NK-92 treated with Interleukin-12 subunit alpha and Interleukin-12 subunit beta, amount 100 ng/mL, for 24 hours (cell line): ENCODE measurements at places on chromosomes 1 and 21.

GRCh38 chr1:22786101-22786500 is 75.5 kb downstream of the EPHB2 start:
- DNase-seq, result no peak

GRCh38 chr1:105337420-105337819 is 1587.7 kb downstream of the AMY1C start:
- no peak for DNase-seq

- no peak for DNase-seq
These were observed 5.7 kb downstream of the CTPS1 start for GRCh38 chr1:40985161-40985560.

GRCh38 chr1:50880373-50880772 is 79.7 kb downstream of the FAF1 start:
- no peak for DNase-seq

GRCh38 chr1:64969305-64970046 is 3.1 kb upstream of the JAK1 start:
- no peak for DNase-seq
